Common myeloid progenitor, CD34-positive (primary cell): ENCODE measurements at places on chromosomes 3 and 15.

- peak; percentile 32 for DNase-seq
These were observed 118.5 kb downstream of the TLE3 start for GRCh38 chr15:69979262-69979661.

- DNase-seq = no peak
These were observed 50.1 kb upstream of the LIPC start for GRCh38 chr15:58381697-58382096.

DNA sequence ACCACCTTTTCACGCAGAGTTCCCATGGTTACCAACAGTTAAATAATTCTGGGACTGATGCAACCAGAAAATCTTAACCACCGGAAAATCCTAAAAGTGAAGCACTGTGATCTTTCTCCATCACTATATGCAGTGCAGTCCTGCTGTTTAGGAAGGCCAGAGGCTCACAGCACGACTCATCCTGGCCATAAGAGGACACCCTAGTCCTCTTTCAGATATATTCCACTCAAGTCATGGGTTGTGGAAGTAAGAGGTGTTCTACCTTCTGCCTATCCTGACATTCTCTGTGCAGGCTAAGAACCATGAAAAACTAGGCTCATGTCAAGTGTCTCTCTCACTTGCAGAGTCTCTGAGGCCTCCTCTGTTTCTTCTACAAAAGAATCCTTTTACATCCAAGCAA, 67.2 kb downstream of the DHX30 start:
- no peak for DNase-seq

DNA sequence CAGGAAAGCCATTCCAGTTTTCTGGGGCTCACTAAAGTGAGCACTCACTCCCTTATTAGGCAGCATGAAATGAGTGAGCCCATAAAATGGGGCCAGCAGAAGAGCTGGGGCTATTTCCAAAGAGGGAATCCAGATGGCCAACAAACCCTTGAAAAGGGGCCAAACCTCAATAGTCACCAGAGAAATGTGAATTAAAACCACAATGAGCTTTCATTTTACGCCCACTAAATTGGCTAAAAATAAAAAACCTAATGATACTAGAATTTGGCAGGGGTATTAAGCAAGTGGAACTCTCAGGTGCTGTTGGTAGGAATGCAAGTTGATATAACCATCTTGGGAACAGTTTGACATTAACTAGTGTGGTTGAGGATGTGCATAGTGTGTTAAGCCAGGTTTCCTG, 42.1 kb upstream of the RAF1 start:
- DNase-seq = peak; percentile 63

DNA sequence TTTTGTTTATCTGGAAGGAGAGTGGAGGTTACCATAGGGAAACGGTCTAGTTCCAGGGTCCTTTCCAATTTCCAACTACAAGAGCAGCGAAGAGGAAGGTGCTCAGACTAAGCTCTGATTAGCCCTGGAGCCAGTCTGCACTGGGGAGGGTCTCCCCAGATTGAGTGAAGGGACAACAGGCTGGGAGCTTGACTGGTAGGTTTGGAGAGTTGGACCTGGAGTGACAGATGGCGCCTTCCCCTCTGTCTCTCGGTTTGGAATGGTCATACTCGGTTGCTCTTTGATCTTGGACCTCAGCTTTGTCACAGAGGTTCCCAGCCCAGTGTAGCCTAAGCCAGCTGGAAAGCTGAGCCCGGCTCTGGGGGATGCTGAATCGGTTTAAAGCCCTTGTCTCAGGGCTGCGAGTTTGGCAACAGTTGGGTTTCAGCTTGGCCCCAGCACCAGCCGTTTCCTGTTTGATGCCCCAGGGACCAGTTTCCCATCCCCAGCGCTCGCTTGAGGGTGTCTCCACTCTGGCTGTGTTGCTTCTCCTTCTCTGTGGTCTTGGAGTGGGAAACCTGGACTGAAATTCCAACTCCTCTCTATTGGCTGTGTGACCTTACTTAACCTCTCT, 53.1 kb upstream of the ULK4 start:
- DNase-seq = peak; percentile 61

DNA sequence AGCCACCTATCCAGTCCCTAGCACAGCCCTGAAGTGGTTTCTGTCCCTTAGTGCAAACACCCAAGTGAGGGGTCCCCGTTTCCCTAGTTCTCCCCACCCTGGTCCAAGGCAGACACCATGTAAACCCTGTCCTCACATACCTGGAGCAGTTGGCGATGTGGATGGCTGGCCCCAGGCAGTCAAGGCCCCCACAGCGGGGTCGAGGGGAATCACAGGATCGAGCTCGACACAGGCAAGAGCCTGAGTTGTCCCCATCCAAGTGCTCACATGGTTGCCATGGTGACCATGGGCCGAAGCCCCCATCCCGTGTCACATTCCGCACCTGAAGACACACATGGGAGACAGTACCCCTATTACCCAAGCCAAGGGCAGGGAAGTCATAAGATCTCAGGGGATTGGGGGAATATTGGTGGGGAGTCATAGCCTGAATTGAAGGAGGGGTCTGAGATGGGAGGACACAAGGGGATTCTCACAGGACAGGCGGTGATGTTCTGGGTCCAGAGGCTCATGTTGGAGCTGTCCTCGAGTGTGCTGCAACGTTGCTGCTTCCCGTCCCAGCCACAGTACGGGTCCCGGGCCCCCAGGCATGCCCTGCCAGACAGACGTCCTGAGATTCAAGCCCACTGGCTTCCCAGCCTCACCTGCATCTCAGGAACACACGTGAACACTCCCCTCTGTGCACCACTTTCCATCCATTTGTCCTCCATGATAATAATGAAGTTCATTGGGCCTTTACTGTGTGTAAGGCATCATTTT, 112.1 kb downstream of the SEMA5B start:
- no peak for DNase-seq

- DNase-seq = no peak
These were observed 393.3 kb downstream of the FEZF2 start for GRCh38 chr3:61980041-61980440.

DNA sequence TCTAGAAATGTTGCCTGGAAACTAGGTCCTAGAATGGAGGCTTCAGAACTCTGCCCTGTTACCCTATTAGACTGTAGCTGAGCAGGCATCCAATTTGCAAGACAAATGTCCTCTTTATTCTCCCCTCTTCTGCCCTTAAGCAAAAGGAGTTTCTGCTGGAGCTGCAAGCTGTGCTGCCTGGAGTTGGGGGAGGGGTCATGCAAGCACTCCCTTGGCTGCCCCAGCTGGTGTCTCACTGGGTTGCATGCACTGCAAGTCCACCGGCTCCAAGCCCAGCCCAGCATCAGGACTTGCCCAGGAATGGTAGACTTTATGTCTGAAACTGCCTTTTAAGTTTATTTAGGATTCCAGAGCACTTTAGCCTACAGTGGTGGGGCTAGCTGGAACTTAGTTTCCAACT, 15.7 kb upstream of the RBP2 start:
- DNase-seq = no peak

DNA sequence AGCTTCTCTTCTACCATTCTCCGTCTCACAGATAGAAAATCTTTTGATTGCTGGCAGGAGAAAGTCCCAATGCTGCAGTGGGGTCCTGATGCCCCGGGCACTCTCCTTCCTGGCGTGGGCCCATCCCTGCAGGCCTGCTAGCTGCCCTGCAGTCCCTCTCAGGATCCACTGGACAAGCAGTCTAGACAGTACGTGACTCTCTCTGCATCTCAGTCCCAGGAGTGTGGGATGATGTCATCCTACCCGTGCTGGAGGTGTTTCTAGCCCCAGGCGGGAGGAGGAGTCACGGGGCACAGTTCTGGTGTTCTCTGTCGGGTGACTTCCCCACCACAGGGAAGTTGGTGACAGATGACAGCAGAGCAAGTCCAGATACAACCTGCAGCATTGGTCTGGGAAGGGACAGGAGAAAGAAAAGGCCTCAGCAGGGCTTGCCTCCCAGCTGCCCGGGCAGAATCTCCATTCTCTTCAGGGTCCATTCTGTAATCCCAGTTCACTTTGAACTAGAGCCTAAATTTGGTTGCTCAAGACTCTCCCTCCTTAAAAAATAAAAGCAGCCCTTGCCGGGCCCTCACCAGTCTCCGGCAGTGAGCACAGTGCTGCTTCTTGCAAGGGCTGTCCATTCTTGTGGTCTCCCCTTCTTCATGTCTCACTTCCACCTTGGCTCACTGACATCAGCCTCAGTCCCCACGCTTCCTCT, 30.6 kb downstream of the SLC28A1 start:
- DNase-seq = peak; percentile 53

DNA sequence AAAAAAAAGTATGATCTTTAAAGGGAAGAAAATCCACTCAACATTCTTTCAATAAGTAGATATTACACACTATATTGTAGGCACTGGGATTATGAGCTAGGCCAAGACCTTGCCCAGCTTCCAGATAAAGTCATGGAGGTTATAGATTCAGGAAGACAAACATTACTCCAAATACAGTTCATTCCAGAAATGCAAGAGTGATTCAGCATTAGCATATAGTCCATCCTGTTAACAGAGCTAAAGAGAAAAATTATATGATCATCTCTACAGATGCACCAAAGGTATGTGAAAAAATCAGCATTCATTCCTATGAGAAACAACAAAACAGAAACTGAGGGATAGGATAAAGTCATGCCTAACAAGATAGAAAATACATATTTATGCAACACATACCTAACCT, 42.1 kb upstream of the NSMCE3 start:
- no peak for DNase-seq

DNA sequence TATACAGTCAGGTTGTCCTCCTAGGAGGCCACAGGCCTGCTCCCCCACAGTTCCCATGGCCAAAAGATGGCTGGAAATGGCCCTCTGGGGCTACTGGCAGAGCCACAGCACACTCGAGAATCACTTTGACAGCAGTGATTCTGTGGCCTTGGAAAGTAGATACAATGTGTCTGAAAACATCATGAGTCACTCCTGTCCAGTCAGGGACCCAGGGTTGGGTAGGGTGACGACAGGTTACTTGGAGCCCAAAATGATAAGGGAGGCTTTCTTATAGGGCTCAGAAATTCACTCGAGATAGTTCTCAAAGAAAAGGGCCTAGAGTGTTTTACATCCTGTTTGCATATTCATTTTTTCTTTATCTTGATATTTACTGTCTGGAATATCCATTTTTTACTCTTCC, 24.3 kb downstream of the MRPS25 start:
- DNase-seq = no peak

DNA sequence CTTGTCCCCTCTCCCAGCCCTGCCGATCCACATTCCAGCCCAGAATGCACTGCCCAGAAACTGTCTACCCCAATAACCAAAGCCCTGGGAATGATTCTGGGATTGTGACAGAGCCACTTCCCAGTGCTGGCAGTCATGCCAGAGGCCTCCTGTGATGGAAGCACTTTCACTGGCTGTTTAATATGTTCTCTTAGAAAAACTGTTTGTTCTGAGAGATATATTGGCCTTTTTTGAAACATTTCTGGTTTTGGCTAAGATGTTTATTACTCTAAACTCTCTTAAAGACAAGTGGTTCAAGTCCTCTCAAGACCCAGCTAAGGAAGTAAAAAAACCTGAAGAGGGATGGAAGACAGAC, 74.0 kb upstream of the HACD2 start:
- DNase-seq = no peak

DNA sequence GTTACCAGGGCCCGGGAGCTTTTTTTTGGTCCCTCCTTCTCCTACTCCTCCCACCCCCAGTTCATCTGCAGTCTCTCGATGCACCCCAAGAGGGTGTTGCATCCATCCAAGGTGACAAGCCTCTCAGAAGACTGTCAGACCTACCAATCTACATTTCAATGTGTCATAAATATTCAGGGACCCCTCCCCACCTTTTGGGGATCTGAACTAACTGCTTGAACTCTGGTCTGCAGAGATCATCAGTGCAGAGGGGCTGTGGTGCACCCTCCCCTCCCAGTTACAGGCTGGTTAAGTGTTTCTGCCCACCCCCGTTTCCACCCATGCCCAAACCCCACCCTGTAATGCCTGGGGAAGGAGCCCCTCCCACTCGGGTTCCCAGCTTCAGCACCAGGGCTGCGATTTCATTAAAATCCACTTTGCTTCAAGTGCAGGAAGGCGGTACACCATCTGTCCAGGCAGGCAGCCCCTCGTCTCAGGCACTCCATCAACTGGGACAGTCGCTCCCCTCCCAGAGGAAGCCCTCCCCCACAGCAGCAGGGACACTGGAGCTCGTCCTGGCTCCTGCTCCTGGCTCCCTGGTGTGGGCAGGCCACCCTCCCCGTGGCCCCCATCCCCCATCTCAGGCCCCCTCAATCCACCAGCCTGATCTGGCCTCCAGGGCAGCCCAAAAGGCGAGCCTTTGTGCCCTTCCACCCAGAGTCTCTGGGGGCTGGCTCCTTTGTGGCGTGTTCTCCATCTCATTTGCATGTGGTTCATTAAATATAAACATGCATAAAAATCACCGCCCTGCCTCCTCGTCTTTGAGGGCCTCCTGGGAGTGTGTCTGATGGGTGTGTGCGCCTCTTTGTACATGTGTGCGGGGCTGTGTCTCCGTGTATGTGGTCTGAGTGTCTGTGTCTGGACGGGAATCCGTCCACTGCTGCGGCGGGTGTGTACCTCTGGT, 32.3 kb downstream of the RNU5B-1 start:
- no peak for DNase-seq

DNA sequence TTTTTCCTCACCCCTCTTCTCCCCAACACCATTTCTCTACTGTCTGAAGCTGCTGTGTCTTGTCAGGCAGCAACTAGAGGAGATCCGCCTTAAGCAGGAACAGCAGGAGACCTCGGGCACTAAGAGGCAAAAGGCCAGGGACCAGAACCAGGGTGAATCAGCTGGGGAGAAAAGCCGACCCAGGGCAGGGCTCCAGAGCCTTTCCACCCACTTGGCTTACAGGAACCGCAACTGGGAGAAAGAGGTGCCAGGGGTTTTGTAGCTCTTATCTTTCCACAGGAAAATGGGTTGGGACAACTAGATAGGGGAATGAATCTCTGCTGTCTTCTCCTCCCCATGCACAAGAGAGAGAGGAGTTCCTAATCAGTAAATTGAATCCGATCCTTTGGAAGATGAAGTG, 3.0 kb upstream of the NGRN start:
- DNase-seq = no peak

- DNase-seq = peak; percentile 29
These were observed 5.1 kb downstream of the PPP2R3A start for GRCh38 chr3:135970506-135971116.

- peak; percentile 85 for DNase-seq
These were observed 17.3 kb downstream of the LTF start for GRCh38 chr3:46447228-46447985.

DNA sequence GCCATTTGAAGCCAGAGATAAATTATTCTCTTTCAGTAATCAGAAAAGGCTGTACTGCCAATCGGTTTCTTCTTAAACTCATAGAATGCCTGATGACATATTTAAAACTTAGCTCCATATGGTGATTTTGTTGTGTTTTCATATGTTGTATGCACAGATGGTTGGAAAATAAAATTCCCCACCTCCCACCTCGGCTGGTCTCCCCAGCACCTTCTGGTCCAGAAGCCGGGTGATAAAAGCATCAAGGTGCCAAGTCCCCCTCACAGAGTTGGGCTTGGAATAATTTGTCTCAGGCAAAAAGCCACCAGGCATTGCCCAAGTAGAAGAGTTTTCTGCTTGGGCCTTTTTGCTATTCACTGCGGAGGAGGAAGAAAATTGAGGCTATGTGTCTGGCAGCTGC, 18.4 kb downstream of the LARS2 start:
- no peak for DNase-seq

DNA sequence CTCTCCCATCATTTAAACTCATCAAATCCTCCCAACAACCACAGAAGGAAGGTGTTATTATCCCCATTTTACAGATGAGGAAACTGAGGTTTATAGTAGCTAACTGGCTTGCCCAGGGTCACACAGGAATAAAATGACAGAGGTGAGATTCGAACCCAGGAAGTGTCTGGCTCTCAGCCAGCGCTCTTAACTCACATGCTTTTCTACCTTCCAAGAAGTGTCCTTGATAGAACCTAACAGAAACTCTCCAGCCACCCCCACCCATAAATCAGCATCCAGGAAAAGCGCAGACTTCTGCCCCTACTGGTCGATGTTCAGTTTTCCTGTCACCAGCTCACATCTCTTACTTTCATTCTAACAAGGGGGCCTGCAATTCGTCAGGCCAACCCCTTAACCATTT, 51.7 kb downstream of the SPATA12 start:
- peak; percentile 36 for DNase-seq
